SK-N-SH (cell line): ENCODE measurements at places on chromosomes 5 and 9.
A peak's percentile ranks its signal among the peaks of the same experiment; 100 is the strongest.

DNA sequence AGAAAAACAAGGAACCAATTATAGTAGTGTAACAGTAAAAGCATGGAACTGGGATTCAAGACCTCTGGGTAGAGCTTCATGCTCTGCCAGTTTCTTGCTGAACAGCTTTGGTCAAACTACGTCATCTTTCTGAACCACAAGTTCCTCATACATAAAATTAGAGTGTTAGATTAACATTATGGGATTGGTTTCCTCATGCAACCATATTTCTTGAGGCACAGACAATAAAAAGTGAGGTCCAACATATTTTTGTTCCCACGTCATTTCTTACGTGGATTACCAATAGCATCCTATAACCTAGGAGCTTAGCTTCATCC is 354.8 kb downstream of the TMEM232 start:
- DNase-seq = no peak

DNA sequence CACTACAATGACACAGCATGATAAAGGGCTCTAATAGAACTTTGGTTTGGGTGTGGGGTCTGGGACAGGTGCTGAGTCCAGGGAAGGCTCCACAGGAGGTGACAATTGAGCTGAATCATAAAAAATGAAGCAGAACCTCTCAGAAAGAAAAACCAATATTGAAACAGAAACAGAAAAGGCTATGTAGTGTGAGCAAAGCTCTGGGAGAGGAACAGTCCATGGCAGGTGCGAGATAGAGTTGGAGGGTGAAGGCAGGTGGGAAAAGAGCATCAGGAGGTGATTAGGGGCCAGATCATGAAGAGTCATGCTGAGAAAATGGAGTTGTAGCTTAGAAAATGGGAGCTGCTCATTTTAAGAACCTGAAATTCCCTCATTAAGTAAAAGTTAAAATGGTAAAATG is 164.9 kb downstream of the KCTD16 start:
- DNase-seq = no peak

DNA sequence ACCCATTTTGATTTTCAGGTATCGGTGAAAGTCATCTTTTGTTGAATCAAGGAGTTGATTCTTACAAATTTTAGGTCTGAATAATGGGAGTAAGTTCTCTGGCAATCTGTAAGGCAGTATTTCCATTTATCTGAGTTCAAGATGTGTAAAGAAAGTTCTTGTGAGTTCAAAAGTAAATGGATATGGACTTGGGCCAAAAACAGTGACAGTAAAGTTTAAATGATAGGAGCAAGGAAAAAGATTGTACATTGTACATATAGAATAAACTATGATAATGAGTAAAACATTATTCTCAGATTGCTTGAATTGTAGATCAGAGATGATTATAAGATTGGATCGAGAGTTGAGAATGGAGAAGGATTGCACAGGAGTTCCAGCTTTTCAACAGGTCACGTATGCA is 329.3 kb downstream of the PJA2 start:
- no peak for DNase-seq

- DNase-seq = no peak
Measured at GRCh38 chr9:125099816-125100215, 43.5 kb downstream of the SCAI start.

DNA sequence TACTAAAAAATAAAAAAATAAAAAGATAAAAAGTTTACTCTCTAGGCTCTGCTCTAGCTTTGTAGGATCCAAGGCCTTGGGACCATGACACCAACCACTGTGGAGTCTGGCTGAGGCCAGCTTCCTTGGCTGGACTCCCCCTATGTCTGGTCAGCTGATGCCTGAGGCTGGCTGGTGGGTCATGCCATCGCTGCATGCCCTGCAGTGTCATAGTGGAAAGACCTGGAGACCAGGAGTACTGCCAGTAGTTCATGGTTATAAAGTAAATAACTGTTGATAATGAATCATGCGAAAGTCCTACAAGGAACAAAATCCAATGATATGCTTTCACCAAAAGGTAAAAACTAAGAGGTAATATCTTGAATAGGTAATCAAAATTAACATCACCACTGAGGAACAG is 43.2 kb downstream of the GARNL3 start:
- no peak for DNase-seq

GRCh38 chr9:26753971-26754370 is 138.6 kb downstream of the CAAP1 start:
- no peak for DNase-seq

GRCh38 chr5:124740991-124741583 is 5.4 kb downstream of the ZNF608 start:
- no peak for DNase-seq

DNA sequence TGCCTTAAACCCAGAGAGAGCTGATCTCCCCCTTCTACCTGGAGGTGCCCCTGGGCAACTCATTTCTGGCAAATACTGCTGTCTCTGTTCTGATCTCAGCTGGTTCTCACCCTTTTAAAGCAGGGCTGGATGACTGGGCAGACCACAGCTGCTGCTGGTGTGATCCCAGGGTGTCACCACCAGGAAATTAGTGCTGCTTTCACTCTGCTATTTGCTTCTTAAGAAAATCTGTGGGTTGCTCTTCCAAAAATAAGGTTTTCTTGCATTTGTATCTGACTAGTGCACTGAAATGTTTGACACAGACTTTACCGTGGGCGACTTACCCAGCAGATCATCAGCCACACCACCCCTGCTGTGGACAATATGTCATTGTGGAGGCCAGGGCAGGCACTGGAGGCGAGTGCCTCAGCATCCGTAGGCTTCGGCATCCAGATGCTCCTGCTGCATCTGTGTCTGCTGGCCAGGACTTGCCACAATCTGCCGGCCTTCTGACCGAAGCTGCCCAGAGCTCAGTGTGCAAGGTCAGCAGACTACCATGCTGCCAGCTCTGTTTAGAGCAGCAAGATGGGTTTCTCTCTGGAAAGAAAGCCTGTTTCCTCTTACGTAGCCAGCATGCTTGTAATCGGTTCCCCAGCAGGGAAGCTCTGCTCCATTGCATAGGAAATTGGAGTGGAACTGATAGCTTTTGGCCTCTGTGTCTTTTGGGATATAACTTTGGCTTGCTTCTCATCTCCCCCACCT is 13.6 kb downstream of the ARHGAP26 start:
- peak; percentile 76 for DNase-seq

DNA sequence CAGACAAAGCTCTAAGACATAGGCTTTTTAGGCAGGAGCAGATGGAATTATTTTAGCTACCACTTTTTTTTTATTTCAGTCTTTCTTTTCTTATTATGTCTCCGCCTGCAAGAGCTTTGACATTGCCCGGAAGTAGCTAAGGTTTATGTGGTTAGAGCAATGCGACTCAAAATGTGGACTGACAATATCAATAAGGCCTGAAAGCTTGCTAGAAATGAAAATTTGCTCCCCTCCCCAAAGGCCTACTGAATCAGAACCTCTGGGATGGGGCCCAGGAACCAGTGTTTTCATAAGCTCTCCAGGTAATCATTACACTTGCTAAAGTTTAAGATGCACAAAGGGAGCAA is 81.3 kb downstream of the SUSD1 start:
- no peak for DNase-seq

- no peak for DNase-seq
Measured at GRCh38 chr5:83776437-83777031, 55.9 kb upstream of the HAPLN1 start.

DNA sequence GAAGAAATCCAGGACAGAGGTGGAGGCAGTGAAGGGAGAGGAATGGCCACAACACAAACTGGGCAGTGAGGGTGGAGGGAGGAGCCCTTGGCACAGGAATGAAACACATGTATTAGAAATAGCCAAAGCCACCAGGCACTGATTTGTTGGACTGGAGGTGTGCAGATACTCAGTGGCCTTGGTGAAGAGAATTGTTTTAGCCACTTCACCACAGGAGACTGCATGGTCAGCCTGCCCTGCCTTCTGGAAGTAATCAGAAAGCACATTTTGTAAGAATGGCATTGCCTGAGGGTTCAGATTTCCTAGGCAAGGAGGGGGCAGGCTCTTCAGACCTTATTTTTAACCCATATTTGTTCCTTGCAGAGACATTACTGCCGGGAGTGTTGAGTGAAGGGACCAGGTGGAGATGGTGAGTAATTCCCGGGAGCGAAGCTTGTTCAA is 2.2 kb downstream of the SGCD start:
- no peak for DNase-seq

GRCh38 chr5:164002628-164003027 is 497.2 kb downstream of the MAT2B start:
- DNase-seq = no peak

GRCh38 chr9:14768405-14769229 is 46.1 kb upstream of the CER1 start:
- DNase-seq = peak; percentile 44

DNA sequence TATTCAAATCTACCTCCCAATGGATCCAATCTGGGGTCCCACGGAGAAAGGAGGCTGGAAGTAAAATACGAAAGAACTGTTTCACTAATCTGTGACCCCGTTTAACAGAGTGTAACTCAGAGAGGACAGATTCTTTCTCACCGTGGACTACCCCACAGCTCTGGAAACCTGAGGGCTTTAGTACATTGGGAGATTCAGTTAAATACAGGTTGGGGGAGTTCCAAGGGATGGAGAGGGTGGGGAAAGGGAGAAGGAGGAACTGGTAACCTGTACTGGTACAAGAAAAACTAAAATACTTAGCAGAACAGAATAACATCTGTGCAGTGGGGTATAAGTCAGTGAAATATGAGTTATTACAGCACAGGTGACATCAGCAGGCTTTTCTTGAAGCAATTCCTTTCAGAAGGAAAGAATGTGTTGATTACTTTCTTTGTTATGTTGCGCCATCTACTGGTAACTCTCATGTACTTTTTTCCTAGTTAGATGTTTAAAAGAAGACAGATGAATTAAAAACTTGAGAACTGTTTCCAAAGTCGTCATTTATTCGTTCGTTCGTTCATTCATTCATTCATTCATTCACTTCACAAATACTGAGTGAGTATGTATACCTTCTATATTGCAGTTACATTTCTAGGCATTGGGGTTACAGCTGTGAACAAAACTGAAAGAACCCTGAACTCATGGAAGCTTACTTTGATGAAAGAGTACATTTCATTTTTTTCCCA is 30.0 kb upstream of the STOM start:
- DNase-seq = peak; percentile 37

DNA sequence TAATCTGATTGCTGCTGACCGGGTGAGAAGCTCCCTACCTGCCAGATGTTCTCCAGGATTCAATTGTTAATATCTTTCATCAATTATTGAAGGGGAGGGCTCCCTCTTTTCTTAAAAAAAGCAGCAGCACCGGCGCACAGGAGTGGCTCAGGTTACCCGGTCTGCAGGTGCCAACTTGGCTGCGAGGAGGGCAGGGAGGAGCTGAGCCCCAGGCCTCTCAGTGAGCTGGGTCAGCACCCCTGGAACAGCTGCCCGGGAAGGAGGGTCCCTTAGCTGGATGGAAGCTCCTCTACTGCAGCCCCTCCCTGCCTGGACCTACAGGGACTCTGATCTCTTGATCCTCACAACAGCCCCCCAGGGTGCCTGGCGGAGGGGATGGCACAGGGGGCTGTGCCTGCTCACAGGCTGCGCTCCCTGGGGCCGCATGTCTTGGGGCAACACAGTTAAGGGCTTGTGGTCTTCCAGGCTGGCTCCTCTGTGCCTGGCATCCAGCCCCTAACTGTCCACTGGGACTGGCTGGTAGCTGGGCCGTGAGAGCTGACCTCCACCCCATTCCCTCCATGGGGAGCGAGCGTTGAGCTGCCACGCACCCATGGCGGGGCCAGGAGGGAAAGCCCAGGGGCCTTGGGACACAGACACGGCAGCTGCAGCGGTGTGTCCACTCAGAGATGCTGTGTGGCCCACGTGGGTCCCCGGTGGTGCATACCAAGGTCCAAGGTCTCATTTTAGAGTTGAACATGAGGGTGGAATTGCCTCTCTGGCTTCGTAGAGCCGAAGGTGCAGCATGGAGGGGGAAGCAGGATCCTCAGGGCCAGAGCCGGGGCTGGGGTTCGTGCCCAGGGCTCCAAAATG is 28.6 kb upstream of the TMEM250 start:
- DNase-seq = no peak

GRCh38 chr9:28779243-28779642 is 1206.0 kb upstream of the C9orf72 start:
- DNase-seq = peak; percentile 20

GRCh38 chr5:5291357-5291756 is 131.1 kb upstream of the ICE1 start:
- no peak for DNase-seq

GRCh38 chr9:34382879-34383278 is 6.2 kb upstream of the MYORG start:
- DNase-seq = no peak

DNA sequence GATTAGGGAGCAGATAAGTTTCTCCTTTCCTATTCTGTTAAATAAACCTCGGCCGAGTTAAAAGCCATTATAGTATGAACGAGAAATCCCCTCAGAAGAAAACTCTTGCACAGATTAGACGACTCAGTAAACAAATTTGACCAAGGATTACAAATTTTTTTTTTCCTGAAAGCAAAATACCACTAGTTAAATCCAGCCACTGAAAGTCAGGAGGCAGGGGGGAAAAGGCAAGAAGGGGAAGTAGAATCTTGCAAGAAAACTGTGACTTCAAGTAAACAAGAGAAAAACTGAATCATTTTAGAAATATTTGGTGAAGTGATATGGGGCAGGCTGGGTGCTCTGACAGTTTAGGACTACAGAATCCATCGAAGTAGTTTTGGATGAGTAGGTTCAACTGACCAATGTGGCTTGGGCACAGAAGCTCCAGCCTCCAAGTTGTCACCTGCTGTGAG is 251.0 kb downstream of the DENND1A start:
- peak; percentile 5 for DNase-seq

- no peak for DNase-seq
Measured at GRCh38 chr5:158641016-158641415, 458.7 kb downstream of the EBF1 start.

- DNase-seq = no peak
Measured at GRCh38 chr9:120071760-120072159, 508.2 kb downstream of the CDK5RAP2 start.

DNA sequence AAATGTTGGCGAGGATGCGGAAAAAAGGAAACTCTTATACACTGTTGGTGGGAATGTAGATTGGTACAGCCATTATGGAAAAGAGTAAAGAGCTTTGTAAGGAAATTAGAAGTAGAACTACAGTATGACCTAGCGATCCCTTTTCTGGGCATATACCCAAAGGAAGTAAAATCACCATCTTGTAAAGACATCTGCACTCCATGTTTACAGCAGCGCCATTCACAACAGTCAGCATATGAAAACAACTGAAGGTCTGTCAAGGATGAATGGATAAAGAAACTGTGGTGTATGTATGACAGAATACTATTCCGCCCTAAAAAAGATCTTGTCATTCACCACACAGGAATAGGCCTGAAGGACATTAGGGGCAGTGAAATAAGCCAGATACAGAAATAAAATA is 27.7 kb upstream of the SLC25A51 start:
- no peak for DNase-seq

DNA sequence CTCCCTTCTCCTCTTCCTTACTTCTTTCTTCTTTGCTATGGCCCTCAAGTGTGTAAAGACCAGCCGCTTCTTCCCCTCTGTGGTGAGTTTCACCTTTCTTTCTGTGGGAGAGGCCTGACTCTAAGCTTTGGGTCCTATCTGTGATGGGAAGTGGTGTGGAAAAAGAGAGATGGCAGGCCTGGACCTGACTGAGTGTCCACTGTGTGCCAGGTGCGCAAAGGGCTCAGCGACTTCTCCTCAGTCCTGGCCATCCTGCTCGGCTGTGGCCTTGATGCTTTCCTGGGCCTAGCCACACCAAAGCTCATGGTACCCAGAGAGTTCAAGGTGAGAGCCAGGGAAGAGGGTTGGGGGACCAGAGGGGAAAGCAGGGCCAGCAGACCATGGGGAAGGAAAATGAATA is 5.9 kb downstream of the SLC4A9 start:
- DNase-seq = no peak

GRCh38 chr9:2526071-2526828 is 95.3 kb upstream of the VLDLR start:
- no peak for DNase-seq
